ENCODE measurements at places on chromosomes 5 and 9.

- no peak overlapping the region for H3K4me3 ChIP-seq
- DNase-seq = no peak
- H3K36me3 ChIP-seq = no peaks in the 10 kb centered on the region
- no peak overlapping the region for H3K27ac ChIP-seq
- no peaks in the 10 kb centered on the region for H3K27me3 ChIP-seq
- H3K4me1 ChIP-seq = no peaks in the 10 kb centered on the region
These were observed 137.6 kb upstream of the GPR151 start for GRCh38 chr5:146653560-146653959.

- H3K4me1 ChIP-seq = peaks cover 9% of the 10 kb centered on the region
- no peak for DNase-seq
- H3K4me3 ChIP-seq = no peak overlapping the region
- peaks cover 25% of the 10 kb centered on the region for H3K27me3 ChIP-seq
- H3K27ac ChIP-seq = no peak overlapping the region
- H3K36me3 ChIP-seq = no peaks in the 10 kb centered on the region
These were observed 9.3 kb upstream of the ARAP3 start for GRCh38 chr5:141691286-141691866.

DNA sequence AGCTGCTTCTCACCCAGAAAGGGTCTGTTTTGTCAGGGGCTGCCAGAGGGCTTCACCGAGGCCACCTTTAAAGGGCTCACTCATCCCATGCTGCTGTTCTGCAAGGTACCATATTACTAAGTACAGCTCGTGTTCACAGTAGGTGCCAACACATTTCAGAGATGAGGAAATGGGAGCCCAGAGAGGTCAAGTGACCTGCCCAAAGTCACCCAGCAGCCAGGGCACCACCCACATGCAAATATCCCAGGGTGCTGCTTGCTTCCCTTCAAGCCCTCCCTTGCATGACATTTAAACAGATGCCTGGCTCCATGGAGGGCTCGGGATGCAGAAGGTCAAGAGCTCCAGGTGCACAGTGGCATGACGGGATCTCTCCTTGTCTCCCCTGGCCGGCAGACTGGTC lies 123.5 kb upstream of the SARDH start:
- no peaks in the 10 kb centered on the region for H3K27me3 ChIP-seq
- H3K36me3 ChIP-seq = no peaks in the 10 kb centered on the region
- no peak overlapping the region for H3K27ac ChIP-seq
- no peak overlapping the region for H3K4me3 ChIP-seq
- H3K4me1 ChIP-seq = no peaks in the 10 kb centered on the region

- H3K27ac ChIP-seq = no peak overlapping the region
- H3K27me3 ChIP-seq = no peaks in the 10 kb centered on the region
- no peak overlapping the region for H3K4me3 ChIP-seq
- no peaks in the 10 kb centered on the region for H3K36me3 ChIP-seq
- DNase-seq = no peak
- H3K4me1 ChIP-seq = no peaks in the 10 kb centered on the region
These were observed 24.8 kb upstream of the RLN1 start for GRCh38 chr9:5364294-5365024.

DNA sequence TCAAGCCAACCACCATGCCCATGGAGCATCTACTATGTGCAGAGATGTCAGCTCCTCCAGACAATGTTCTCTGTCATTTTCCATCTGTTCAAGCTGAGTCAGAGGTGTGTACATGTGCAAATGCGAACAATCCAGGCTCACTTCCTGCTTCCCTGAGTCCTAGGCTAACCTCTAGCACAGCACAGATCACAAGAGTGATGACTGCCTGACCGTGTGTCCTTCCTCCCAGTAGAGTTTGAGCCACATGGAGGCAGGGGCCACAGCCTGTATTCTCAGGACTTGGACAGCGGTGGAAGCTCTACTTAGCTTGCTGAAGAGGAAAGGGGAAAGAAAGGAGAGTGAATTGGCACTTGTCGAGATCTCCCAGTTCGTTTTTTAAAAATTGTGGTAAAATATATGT lies 87.2 kb downstream of the KCNIP1 start:
- DNase-seq = no peak
- no peaks in the 10 kb centered on the region for H3K4me1 ChIP-seq
- H3K4me3 ChIP-seq = no peak overlapping the region
- peaks cover 3% of the 10 kb centered on the region for H3K27me3 ChIP-seq

DNA sequence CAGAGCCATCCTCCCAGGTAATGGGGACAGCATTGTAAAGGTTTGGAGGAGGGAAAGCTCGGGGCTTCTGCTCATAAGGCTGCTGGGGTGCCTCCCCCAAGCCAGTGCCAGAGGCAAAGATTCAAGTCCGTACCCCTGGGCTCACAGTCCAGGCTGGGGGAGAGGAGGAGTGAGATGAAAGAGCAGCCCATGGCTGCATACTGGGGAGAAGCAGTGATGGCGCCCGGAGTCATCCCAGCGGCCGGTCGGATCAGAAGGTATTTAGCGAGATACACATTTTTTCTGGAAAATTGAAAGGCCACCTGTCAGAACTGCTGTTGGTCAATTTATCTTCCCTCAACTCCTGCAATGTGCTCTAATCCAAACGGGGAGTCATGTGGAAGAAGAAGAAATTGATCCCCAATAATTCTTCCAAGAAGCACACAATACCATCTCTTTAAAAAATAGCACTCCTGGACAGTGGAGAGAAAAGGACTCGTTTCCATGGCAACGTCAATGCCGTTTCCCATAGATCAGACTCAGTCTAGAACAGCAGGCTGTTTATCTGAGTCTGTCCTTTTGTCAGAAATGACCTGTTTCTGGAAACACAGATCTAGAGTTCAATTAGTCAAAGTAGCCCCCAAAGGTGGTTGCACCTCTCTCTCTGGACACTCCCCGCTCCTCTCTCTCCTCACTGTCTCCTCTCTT lies 65.9 kb downstream of the NSG2 start:
- no peak overlapping the region for H3K4me3 ChIP-seq
- no peak for DNase-seq
- peaks cover 19% of the 10 kb centered on the region for H3K27me3 ChIP-seq
- H3K4me1 ChIP-seq = no peaks in the 10 kb centered on the region
- H3K27ac ChIP-seq = no peak overlapping the region

DNA sequence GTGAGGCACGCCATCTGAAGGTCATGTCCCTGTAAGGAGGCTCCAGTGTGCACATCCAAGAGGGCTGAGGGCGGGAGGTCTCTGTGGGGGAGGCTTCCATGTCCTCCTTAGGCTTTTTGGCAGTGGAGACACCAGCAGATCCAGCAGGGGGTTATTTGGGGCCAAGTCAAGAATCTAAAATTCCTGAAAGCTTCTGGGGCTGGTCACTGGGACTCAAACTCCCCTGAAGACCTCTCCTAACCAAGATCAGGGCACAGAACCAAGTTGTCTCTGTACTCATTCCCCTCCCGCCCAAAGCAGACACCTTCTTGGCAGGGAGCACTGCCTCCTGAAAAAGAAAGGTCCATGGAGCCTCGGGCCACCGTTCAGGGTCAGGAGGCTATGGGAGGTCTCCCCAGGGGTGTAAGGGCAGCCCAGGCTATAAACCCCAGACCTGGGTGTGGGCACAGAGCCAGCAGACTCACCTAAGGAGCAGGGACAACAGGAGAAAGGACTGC lies 127.4 kb upstream of the ADRA1B start:
- no peak overlapping the region for H3K4me3 ChIP-seq
- no peaks in the 10 kb centered on the region for H3K27me3 ChIP-seq
- DNase-seq = no peak
- H3K36me3 ChIP-seq = no peaks in the 10 kb centered on the region

- no peak overlapping the region for H3K4me3 ChIP-seq
These were observed 252.1 kb downstream of the CRB2 start for GRCh38 chr9:123608104-123608503.

DNA sequence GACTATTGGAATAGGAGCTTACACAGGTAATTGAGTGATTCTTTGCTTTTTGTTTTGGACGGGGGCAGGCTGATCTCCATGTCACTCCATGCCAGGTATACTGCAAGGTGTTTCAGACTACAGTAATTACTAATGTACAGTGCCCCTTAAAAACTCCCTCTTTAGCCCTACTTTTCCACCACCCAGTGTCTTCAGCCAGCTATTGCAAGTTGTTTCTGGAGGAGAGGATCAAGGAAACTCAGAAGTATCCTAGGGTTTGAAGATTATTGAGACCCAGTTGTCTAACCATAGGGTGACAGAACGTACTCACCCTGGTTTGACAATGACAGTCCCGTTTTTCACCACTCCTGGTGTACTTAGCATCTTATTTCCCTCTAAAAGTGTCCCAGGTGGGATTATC lies 13.4 kb downstream of the CFAP95 start:
- H3K4me3 ChIP-seq = no peak overlapping the region
- H3K36me3 ChIP-seq = no peaks in the 10 kb centered on the region
- no peak for DNase-seq
- no peaks in the 10 kb centered on the region for H3K27me3 ChIP-seq
- no peaks in the 10 kb centered on the region for H3K4me1 ChIP-seq

- H3K36me3 ChIP-seq = no peaks in the 10 kb centered on the region
- no peak overlapping the region for H3K27ac ChIP-seq
- no peak for DNase-seq
- no peak overlapping the region for H3K4me3 ChIP-seq
- no peaks in the 10 kb centered on the region for H3K27me3 ChIP-seq
These were observed 80.0 kb upstream of the OTULINL start for GRCh38 chr5:14501353-14502293.

- no peak overlapping the region for H3K4me3 ChIP-seq
- H3K36me3 ChIP-seq = no peaks in the 10 kb centered on the region
- H3K4me1 ChIP-seq = peaks cover 5% of the 10 kb centered on the region
- H3K27me3 ChIP-seq = peaks cover 10% of the 10 kb centered on the region
These were observed 29.6 kb upstream of the UBAC1 start for GRCh38 chr9:135990468-135991429.

DNA sequence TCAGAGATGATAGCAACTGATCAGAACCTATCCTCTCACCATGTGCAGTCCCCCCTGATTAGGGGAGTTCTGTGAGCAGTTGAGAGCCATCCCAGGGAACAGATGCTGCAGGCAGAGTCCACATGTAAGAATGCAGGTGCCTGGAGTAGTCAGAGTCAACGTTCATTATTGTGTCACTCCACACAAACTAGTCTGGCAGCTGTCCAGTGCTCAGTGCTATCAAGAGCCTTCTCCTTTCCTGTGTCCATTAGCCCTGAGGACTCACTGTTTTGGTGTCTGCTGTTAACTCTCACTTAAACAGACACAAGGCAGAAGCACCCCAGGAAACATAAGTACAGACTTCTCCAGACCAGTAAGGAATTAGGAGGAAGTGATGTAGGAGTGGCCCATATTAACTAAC lies 2.5 kb downstream of the SH3TC2 start:
- no peak overlapping the region for H3K27ac ChIP-seq
- DNase-seq = no peak

DNA sequence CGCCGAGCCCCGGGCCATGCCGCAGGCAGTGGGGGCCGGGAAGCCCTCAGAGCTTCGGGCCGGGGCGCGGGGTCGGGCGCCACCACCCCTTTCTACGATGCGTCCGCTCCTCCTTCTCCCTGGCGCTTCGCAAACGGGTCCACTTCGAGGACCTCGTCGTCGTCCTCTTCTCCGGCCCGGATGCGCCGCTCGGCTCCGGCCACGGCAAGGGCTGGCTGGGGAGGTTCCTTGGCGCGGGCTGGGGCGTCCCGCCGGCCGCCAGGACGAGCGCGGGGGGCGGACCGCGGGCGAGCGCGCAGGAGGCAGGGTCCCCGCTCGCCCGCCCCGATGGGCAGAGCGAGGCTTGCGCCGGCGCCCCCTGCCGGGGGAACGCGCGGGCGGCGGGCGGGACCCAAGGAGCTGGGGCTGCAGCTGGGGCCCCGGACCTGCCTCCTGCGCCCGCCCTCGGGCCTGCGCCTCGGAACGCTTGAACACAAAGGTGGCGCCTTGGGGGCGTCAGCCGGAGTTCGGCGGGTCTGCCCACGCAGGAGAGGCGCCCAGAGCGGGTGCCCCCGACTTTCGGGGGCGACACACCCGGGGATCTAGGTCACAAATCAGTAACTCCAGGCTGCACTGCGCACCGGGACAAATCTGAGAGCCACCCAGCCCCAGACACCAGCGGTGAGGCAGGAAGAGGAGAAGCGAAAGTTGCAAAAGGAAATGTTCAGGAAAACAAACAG lies at the start of gene ROR2:
TSS of gene ROR2 (minus strand) at position 283 of the 719 bp plus-strand sequence.
- no peak within 1 kb of the TSS for H3K4me3 ChIP-seq
- no peaks in the 10 kb centered on the region for H3K27me3 ChIP-seq
- no peaks in the 10 kb centered on the region for H3K36me3 ChIP-seq
- H3K4me1 ChIP-seq = no peaks in the 10 kb centered on the region

GRCh38 chr5:8288334-8288733 lies 419.4 kb downstream of the MTRR start:
- peaks cover 3% of the 10 kb centered on the region for H3K27me3 ChIP-seq
- H3K4me3 ChIP-seq = no peak overlapping the region
- no peaks in the 10 kb centered on the region for H3K4me1 ChIP-seq
- DNase-seq = no peak
- H3K36me3 ChIP-seq = no peaks in the 10 kb centered on the region

- H3K36me3 ChIP-seq = no peaks in the 10 kb centered on the region
- peaks cover 32% of the 10 kb centered on the region for H3K4me1 ChIP-seq
- H3K27me3 ChIP-seq = no peaks in the 10 kb centered on the region
- peak overlapping the region; percentile 83 for H3K4me3 ChIP-seq
- DNase-seq = no peak
- H3K27ac ChIP-seq = peak overlapping the region; percentile 68
These were observed 1.9 kb downstream of the UGCG start for GRCh38 chr9:111898331-111899096.

Measured in DND-41 (cell line).